COLO829 (cell line): ENCODE measurements at places on chromosomes 2 and 18.

DNA sequence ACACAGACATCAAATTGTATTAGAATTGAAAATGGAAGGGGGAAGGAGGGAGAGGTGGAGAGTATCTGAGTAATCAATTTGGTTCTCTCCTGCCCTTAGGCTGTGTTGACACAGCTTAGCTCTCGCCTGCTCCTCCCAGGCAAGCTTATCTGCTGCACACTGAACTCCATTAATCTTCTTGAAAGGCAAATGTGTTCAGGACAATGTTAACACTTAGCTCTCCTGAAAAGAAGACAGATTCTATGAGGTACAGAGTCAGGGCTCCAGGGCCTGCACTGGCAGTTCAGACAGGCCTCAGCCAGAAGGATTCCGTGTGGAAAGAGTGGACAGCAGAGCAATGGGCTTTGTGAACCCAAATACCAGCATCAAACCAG, 430.0 kb upstream of the TNP1 start:
- no peak for DNase-seq

DNA sequence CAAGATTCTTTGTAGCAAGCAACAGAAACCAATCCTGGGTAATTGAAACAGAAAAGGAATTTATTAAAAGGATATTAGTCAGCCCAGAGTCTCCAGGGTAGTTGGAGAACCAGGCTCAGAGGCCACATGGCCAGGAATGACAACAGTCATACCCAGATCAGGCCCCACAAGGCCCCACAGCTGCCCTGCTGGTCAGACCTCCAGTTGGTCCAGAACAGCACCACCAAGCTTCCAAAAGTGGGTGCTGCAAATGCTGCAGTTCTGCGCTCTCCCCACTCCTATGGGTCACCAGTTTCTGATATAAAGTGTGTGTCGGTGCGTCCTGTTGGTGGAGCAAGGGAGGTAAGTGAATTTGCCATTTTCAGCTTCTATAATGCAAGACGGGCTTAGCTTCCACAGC, 29.9 kb downstream of the KLHL29 start:
- no peak for DNase-seq

DNA sequence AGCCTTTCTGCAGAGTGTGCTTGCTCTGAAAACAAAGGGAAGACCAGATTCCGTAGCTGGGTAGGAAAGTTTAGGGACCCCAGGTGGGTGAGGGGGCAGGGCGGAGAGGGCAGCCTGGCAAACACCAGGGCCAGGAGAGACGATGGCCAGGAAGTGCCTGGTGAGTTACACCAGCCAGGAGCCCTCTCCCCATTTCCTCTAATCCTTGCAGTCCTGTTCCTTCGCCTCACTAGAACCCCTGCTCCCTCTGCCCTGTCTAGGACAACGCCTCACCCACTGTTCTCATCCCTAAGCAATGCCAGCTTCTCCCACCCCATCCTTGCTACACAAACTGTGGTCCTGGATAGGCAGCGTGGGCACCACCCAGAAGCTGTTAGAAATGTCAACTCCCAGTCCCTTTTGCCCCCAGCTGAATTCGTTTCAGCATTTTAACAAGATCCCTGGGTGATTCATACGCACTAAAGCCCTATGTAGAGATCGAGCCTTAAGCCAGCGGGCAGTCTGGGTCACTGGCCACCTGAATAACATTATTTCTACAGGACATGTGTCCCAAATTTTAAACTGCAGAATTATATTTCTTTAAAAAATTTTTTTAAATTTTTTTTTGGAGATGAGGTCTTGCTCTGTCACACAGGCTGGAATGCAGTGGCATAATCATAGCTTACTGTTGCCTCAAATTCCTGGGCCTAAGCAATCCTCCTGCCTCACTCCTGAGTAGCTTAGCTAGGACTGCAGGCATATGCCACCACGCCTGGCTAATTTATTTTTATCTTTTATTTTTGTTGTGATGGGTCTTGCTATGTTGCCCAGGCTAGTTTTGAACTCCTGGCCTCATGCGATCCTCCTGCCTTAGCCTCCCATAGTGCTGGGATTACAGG, 10.9 kb downstream of the WIPF1 start:
- DNase-seq: no peak

GRCh38 chr18:46754188-46754587, 2.7 kb downstream of the ST8SIA5 start:
- DNase-seq: no peak

DNA sequence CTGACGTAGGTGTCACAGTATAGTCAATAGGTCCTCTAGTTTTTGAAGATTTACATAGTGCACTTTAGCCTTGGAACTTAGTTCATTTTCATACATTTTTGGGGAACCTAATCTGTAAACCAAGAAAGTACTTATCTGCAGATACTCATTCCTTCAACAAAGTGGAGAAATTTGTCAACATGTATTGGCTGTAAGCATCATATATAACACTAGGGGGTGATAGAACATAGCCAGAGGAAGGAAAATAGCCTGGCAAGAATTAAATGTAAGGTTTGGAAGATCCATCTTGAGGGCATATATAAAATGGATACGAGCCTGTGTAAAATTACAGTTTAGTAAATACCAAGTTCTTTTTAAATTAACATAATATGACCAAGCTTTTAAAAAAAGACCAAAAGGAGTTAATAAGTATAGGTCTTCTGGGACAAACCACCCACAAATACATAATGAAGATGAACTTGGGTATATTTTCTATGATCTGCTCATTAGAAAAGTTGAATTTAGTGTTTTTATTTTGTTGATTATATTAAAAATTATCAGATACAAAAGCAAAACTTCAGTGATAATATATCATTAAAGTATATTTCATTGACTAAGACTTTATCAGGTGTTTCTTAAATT, 18.2 kb downstream of the RPL37A start:
- peak; percentile 79 for DNase-seq

DNA sequence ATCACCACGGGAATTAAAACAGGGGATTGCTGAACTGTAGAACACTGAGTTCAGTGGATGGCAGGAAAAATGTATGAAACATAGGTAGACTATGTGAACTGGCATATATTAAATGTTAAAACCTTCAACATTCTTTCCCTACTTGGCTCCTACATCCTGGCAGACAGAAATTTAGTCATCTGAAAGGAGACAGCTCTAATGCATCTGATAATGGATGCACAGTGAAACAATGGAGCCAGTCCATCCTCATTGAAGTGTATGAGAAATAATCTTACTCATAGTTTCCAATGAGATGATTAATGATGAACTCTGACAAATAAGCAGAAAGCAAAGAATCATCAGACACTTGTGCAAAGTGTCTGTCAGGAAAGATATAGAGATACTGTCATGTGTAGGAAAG, 1629.7 kb upstream of the TMEFF2 start:
- peak; percentile 87 for DNase-seq

DNA sequence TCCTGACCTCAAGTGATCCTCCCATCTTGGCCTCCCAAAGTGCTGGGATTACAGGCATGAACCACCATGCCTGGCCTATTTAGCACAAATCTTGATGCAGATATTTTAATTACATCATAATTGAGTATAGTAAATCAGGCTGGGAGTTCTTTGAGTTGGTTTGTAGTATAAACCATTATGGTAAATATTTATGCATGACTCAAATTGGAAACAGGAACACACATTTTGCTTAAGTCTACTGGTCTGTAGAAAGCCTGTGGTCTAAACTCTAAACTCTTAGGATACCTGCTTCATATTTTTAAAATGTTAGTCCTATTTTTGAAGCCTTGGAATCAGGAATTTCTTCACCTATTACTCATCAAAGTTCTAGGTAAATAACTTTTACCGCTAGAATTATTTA, 16.8 kb downstream of the ASXL3 start:
- no peak for DNase-seq

DNA sequence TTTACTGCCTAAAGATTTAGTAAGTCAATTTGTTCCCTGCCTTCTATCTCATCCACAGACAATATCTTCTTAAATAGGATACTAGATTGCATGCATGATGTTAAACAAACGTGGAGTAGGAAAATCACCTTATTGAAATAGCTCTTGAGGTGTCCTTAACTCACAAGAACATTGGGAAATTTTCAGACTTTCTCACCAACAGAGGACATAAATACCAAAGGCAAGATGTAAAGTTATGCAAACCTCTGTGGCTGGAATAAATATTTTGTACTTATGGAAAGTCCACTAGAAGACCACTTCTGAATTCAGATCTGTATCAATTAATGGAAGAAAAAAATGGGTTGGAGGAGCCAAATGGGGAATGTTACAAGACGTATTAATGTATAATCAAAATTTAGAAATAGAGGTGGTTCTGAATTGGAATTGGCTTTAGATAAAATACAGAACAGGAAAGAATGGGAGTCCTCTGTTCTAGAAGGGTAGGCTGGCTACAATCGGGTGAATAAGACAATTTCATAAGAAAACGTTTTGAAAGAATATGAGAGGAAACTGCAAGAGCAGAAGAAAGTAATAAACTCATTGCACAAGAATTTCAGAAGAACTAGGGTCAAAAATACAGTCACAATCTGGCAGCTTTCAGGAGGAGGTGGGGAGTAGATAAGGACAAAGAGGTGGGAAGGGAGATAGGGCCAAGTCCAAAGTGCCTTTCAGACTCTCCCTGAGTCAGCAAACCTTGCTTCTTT, 69.3 kb upstream of the FN1 start:
- no peak for DNase-seq

- DNase-seq: no peak
Observed at GRCh38 chr2:54691445-54692135, 31.9 kb upstream of the EML6 start.

GRCh38 chr2:238176613-238177012, 17.8 kb downstream of the ERFE start:
- DNase-seq: no peak

- DNase-seq: peak; percentile 72
Observed at GRCh38 chr2:65576861-65577601, 144.6 kb upstream of the SPRED2 start.

- peak; percentile 61 for DNase-seq
Observed at GRCh38 chr18:61502472-61502871, 169.2 kb downstream of the CDH20 start.

GRCh38 chr18:74577019-74577418, 20.7 kb upstream of the ZNF407 start:
- no peak for DNase-seq

GRCh38 chr2:43302961-43303494, 76.6 kb upstream of the ZFP36L2 start:
- DNase-seq: no peak

GRCh38 chr2:203835892-203836800, 31.4 kb upstream of the CTLA4 start:
- no peak for DNase-seq

DNA sequence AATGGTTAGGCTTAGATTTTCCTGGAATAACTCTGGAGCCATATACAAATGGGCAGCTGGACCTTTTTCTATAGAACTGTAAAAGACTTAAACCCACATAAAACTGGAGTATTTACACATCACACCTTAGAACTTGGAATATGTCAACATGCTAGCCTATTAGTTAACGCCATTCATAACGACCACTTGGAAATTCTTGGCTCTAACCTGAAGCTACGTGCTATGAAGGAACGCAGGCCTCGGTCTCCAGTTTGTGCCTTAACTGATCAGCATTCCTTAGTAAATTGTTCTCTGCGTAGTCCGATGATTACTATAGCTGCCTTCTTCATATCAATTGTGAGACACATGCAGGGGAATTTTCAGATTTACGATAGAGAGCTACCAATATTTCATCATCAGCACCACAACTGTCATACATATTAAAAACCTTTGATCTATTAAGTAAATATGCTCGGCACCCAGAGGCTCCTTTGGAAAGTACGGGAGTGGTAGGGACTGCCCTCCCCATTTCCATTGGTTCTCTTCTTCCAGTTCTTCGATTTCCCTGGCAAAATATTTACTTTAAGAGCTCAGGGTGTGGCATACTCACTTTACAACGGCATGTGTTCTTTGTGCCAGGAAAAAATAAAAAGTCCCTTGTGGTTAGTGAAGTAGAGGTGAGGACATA, 17.5 kb upstream of the CCL20 start:
- no peak for DNase-seq
